Fibroblast of lung (primary cell): ENCODE measurements at places on chromosomes 3 and 15. TPM values are rescaled to one million over a fixed set of nuclear protein-coding genes. Genes with fewer than 3 reads are reported as not detected.

DNA sequence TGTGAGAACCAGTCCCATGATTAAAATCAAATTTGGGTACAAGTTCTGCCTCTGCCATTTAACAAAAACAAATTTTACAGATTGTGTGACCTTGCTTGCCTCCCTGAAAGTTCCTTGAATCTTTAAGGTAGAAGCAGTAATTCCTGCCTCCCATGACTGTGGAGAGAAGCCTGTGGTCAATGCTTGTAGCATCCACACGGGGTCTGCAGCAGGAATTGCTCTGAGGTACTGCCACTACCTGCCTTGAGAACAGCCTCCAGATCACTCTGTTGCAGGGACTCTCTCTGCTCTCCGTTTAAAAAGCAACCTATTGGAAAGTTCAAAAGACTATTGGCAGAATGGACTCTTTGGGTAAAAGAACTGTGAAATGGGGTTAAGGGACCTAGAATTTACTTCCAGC is 75.9 kb downstream of the SST start:
- no peak for DNase-seq

Gene RBP2
- not detected in 2 replicates for polyA plus RNA-seq

DNA sequence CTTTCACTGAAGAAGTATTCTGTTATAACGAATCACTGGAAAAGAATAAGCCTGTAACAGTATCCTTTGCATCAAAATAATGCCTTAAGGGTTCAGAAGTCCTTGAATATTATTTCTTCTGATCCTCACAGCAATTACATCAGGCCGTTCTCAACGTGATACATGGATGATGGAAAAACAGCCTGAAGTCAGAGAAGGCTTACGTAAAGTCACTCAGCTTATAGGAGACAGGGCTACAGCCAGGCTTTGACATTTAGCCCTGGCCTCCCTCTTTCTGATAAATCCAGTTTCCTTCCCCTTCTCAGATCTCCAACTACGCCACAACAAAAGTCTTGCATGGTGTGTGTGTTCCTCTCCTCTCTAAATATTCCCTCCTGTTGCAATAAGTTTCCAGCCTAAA is 131.9 kb downstream of the ANO10 start:
- no peak for DNase-seq

DNA sequence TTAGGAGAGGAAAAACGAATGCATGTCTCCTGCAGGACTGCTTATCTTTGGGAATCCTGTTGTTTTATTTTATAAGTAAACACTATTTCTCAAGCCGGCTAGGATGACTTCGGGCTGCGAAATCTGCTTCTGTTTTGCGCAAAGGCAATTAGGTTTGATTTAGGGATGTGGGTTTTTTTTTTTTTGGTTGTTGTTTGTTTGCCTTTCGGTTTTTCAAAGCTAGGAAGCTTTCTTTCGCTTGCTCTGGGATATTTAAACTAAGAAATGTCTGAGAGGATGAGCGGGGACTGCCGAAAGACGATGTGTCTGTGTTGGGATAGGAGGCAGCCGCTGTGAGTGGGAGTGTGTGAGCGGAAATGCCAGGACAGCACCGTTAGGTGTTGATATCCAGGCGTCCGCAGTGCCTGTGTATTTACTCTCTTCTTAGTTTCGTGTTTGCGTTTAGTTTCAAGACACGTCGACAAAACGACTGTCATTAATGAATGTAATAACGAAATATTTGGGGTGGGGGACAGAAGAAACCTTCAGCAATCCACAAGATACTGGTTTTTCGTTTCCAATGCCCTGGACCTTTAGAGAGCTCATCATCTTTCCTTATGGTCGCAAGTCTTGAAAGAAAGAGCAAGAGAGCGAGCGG is 604 bp downstream of the ISL2 start:
- no peak for DNase-seq

GRCh38 chr3:122184591-122184929 is 1.1 kb downstream of the CASR start:
- DNase-seq = no peak

- no peak for DNase-seq
Measured at GRCh38 chr3:127091376-127091775, 101.6 kb upstream of the PRR23E start.

Gene APBA2
- 9.5 and 11.8 TPM in 2 replicates for polyA plus RNA-seq

Gene GOLGA8M
- polyA plus RNA-seq = 0.17 TPM in 1 of 2 replicates, not detected in the other

Gene TIMP4
- 2.8 and 5.2 TPM in 2 replicates for polyA plus RNA-seq

DNA sequence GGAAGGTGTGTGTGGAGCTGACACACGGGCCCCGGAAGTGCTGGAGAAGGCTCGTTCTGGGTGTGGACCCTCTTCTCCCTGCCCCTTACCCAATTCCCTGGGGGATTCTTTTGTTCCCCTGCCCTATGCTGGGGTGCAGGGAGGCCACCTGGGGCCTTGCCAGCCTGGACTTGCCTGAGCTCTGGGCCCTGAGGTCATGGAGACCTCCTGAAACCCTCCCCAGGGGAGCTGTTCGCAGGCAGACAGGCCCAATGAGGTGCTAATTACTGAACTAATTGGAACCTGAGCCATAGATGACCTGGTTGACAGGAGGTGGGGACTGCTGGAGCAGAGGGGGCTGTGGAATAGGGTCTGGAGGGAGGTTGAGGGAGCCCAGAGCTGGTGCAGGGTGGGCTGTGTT is 9.4 kb upstream of the C15orf39 start:
- DNase-seq = no peak

GRCh38 chr15:51367322-51367976 is 26.0 kb downstream of the GLDN start:
- peak; percentile 31 for DNase-seq

GRCh38 chr3:197524128-197524527 is 31.6 kb downstream of the BDH1 start:
- DNase-seq = no peak

Gene IL17RE
- 1.9 and 2.6 TPM in 2 replicates for polyA plus RNA-seq

GRCh38 chr3:46845860-46846623 is 17.2 kb downstream of the MYL3 start:
- peak; percentile 79 for DNase-seq

DNA sequence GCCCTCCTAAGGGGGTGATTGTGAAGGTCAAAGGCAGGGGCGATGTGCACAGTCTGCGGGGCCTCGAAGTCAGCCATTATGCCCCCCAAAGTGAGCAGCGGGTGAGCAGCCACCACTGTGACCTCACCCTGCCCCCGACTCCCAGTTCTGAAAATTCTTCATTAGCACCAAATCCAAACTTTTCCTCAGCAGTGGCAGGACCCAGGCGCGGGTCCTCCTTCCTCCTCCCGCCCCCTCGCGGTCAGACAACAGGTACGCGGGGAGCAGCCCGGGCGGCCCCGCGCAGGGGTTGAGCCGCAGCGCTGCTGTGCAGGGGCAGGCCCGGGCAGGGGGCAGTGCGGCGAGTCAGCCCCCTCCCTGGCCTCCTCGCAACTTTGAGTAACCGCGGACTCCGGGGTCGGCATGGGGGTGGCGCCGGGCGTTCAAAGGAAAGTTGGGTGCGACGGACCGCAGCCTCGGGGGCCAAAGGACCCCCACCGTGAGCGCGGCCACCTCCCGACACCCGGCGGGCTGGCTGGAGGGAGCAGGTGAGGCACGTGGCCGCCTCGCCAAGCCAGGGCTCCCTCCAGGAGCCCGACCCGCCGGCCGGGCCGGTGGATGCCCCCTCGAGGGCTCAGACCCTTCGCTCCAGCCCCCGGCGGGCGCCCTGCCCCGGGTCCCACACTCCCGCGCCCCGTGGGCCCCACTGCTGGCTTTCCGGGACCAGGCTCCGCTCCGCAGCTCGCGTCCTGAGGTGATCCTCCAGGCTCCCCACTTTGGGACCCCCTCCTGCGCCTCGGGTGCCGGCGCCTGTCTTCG is 49.4 kb upstream of the CCDC174 start:
- DNase-seq = no peak

Gene FURIN
- 19.4 and 20.4 TPM in 2 replicates for polyA plus RNA-seq

- no peak for DNase-seq
Measured at GRCh38 chr15:88207565-88207964, 49.0 kb downstream of the NTRK3 start.

GRCh38 chr15:81152339-81152738 is 18.3 kb downstream of the CFAP161 start:
- DNase-seq = no peak

DNA sequence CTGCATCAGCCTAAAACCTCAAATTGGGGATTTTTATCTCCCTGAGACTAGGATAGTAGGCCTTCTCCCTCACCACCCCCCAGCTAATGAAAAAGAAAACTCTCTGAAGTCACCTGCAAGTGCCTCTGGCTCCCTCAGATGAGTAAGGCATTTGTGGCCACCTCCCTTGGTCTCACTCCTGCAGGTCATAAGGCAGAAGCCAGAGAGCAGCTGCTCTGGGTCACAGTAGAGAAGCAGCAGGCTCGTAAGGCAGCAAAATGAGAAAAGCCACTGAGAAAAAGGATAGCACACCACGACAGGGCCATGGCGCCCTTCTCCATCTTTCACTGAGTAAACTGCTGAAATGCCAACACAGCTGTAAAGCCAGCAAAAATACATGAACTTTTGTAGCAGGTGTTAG is 296.7 kb upstream of the DPH6 start:
- DNase-seq = no peak

DNA sequence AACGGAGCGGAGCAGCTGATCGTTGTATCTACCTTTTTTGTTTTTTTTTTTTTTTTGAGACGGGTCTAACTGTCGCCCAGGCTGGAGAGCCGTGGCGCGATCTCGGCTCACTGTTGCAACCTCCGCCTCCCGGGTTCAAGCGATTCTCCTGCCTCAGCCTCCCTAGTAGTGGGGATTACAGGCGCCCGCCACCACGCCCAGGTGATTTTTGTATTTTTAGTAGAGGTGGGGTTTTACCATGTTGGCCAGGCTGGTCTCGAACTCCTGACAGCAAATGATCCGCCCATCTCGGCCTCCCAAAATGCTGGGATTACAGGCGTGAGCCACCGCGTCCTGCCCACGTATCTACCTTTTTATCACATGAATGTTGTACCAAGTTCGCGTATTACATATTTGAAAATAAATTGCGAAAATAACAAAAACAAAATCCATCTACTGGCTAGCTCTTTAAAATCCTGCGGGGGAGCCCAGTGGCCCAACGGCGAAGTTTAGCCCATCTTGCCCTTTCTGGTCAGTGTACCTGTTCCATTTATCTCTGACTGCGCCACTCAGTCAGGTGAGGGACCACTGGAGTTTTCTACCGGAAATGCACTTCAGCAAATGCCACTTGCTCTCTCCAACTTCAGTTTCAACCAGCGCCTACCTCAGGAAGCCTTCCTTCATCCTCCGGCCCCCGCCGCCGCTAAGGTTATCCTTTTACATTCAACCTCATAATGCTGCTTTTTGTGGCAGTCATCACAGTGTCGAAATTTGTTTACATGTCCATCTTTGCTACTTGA is 1.2 kb upstream of the EIF3J start:
- DNase-seq = no peak

- DNase-seq = no peak
Measured at GRCh38 chr3:167466966-167467365, 6.9 kb downstream of the SERPINI2 start.

Gene ADAMTS9
- polyA plus RNA-seq = 0.69 and 0.82 TPM in 2 replicates

Gene HES1
- 0.85 and 1.2 TPM in 2 replicates for polyA plus RNA-seq

Gene CLDN16
- 0.08 and 0.10 TPM in 2 replicates for polyA plus RNA-seq

Gene SAMMSON
- not detected in 2 replicates for polyA plus RNA-seq

DNA sequence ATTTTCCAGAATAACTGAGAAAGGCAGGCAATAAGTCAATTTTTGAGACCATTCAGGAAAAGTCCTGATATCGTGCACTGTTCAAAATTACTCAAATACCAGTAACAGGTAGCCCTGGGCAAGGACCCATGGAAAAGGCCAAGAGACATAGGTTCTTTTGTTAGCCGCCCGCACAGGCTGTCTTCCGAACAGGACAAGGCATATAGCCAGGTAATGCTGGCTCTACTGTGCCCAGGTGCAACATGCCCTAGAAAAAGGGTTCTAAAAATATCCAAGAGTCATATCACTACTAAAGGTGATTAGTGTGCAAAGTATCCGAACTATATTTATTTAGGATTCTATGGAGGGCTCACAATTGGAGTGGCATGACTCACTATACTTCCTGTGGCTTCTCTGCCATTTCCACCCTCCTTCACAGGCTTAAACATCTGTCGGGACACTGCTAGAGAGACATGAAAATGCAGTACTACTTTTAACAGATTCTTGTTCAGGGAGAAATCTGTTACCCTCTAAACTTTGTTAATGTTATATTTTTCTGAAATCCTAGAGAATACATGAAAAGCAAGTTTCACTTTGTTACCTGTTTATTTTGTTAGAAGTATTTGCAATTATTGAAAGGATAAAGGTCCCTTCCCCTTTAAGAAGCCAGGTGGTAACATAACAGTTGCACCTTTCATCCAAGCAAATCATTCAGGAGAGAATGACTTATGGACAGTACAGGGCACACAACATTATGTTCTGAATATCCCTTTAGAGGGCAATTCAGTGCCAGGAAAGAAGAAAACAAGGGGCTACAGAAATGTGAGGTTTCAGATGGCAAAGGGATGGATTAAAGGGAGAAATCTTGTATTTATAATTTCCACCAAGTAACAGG is 293.3 kb upstream of the THBS1 start:
- DNase-seq = no peak

DNA sequence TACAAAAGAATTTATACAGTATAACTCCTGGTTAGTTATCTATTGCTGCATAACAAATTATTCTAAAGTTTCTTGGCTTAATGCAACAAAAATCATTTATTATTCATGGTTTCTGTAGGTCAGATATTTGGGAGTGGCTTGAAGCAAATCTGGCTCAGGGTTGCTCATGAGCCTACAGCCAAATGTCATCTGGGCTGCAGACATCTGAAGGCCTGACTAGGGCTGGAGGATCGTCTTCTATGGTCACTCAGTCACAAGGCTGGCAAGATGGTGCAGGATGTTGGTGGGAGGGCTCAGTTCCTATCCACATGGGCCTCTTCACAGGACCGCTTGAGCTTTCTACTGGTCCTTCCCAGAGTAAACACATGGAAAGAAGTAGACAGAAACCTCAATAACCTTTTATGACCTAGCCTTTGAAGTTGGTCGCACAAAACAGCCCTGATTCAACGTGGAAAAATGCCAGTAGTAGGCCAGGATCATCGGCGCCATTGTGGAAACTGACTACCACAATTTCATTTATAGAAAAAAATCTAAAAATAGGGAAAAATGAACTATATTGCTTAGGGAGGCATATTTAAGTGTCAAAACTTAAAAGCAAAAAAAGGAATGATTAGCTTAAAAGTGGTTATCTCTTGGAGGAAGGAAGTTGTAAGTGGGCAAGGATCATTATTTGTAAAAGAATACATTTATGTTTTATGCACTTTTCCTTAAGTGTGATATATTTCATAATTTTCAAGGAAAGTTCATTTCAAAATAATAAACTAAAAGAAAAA is 9.9 kb upstream of the MITF start:
- DNase-seq = no peak

DNA sequence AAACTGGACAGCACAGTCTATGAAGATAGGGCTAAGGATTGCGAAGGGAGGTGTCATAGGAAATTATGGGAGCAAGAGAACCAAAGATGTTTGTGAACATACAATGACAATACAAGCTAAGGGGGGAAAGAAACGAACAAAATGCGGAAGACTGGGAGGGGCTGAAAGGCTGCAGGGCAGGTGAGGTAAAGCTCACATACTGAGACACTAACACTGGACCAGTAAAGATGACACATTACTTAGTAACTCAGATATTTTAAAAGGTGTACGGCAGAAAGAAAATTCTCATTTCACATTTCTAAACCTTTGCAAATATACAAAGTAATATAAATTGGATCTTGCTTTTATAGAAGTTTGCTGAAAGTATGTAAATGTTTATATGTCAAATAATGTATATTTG is 10.1 kb downstream of the CLDND1 start:
- no peak for DNase-seq

Gene MLF1
- polyA plus RNA-seq = 4.7 and 6.9 TPM in 2 replicates
